ENCODE measurements at places on chromosomes 2 and 18.

GRCh38 chr2:6446938-6447608 is 418.6 kb downstream of the CMPK2 start:
- no peak for DNase-seq

DNA sequence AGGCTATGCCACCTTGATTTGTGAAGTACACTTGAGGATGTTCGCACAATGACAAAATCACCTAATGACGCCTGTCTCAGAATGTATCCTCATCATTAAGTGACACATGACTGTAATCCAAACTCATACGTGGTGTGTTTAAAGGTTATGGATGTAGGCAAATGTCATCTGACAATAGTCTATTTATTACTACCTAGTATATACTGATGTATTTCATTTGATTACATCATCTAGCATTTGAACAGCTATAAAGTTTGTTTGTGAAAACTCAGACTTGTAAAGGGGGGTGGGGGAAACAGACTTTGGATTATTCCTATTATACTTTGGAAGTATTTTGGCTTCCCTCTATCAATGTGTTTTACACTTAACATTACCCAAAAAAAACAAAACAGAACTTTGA is 129.9 kb downstream of the TANC1 start:
- no peak for DNase-seq

- no peak for DNase-seq
Observed at GRCh38 chr18:37714691-37715090, 149.1 kb upstream of the CELF4 start.

- no peak for DNase-seq
Observed at GRCh38 chr18:11327391-11328009, 178.1 kb upstream of the PIEZO2 start.

DNA sequence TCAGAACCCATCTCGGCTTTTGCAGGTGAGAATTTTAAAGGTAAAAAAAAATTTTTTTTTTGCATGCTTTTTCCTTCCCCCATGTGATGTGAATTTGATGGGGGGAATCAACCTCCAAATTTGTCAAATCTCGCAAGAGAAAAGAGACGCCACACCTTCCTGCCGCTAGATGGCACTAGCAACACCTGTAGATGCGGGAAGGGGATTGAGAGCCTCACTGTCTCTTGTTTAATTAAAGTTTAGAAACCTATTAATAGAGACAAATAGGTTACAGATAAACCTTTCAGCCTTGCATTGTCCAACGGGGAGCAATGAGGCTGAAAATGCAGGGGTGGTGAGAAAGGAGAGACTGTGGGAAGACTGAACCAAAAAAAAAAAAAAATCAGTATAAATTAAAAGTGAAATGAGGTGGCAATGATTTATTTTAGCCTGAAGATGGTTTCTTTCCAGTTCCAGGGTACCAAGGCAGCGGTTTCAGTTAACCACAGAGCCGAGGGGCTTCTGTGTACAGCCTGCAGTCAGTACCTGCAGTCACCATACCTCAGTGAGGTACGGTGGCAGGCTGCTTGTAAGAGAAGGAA is 84.6 kb downstream of the NRP2 start:
- no peak for DNase-seq

GRCh38 chr2:204842661-204843485 is 297.6 kb downstream of the PARD3B start:
- peak; percentile 83 for DNase-seq

GRCh38 chr18:10519366-10519765 is 6.5 kb upstream of the NAPG start:
- DNase-seq = no peak

GRCh38 chr2:54681416-54681815 is 42.0 kb upstream of the EML6 start:
- DNase-seq = no peak

DNA sequence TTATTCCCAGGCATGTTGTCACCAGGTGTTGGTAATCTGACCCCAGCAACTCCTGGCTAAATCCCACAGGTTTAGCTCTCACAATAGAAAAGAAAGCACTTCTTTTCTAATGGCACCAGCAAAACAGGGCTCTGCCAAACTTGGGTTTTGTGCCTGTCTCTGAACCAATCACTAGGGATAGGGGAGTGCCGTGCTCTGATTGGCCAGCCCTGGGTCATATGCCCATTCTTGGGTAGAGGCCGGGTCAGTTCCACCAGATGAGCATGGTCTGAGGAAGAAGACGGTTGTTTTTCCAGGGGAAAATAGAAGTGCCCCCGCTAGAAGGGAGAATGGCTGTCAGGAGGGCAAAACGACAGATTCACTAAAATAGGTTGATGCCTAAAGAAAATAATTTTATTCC is 14.7 kb downstream of the CDK15 start:
- DNase-seq = no peak

- no peak for DNase-seq
Observed at GRCh38 chr2:157196956-157197355, 60.5 kb upstream of the GALNT5 start.
